ENCODE measurements at places on chromosomes 5 and 9.

DNA sequence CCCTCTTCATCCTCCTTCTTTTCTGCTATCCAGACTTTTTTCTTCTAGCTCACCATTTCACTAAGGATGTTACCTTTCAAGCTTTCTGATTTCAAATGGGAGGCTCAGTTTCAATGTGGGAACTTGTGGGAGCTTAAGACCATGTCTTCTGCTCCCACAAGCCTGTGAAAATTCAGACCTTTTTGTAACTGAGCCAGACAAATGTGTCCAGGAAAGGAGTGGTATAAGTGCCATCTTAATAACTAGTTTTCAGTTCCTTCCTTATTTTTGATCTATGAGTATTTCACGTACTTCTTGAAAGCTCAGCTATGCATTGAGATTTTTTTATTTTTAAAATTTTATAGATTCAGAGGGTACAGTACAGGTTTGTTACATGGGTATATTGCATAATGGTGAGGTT is 4.6 kb upstream of the ERCC6L2 start:
- no peak for DNase-seq

GRCh38 chr9:35085078-35085477 is 5.3 kb upstream of the FANCG start:
- no peak for DNase-seq

- DNase-seq: no peak
These were observed 24.9 kb upstream of the CCDC112 start for GRCh38 chr5:115321309-115321708.

DNA sequence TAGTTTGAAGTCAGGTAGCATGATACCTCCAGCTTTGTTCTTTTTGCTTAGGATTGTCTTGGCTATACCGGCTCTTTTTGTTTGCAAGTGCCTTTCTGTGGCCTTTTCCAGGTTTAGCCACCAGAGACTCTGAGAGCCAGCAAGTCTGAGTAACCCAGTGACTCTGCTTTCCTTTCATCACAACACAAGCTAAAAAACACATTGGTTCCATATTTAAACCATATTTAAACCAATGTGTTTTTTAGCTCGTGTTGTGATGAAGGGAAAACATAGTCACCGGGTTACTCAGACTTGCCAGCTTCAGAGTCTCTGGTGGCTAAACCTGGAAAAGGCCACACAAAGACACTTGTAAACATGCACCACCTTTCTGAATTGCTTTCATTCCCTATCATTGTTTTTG is 493.3 kb downstream of the NTRK2 start:
- DNase-seq: no peak

DNA sequence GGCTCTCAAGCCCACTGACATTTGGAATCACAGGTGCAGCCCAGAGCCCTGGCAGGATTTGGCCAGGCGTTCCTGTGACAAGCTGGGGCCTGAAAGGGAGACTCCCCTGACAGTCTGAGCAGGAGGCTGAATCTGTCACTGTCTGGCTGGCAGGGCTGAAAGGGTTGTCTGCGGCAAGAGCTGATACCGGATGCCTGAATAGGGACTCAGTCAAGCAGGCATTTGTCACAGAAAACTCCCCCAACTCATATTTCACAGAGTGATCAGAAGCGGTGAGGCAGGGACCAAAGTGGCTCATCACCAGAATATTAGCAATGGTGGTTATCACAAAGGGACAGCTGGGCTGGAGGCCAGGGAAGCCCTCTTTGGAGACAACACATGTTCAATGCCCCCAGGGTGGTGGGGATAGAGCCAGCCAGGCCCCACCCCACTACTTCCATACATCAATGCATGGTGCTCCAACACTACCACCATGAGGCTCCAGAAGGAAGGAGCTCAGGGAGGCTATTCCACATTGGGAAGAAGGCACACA is 295.5 kb downstream of the DTWD2 start:
- no peak for DNase-seq

- DNase-seq: no peak
These were observed 60.3 kb downstream of the ZNF354C start for GRCh38 chr5:179120421-179120861.

GRCh38 chr9:5922192-5922591 is 31.5 kb downstream of the MLANA start:
- DNase-seq: no peak

- no peak for DNase-seq
These were observed 570.6 kb downstream of the EFNA5 start for GRCh38 chr5:107100121-107100520.

DNA sequence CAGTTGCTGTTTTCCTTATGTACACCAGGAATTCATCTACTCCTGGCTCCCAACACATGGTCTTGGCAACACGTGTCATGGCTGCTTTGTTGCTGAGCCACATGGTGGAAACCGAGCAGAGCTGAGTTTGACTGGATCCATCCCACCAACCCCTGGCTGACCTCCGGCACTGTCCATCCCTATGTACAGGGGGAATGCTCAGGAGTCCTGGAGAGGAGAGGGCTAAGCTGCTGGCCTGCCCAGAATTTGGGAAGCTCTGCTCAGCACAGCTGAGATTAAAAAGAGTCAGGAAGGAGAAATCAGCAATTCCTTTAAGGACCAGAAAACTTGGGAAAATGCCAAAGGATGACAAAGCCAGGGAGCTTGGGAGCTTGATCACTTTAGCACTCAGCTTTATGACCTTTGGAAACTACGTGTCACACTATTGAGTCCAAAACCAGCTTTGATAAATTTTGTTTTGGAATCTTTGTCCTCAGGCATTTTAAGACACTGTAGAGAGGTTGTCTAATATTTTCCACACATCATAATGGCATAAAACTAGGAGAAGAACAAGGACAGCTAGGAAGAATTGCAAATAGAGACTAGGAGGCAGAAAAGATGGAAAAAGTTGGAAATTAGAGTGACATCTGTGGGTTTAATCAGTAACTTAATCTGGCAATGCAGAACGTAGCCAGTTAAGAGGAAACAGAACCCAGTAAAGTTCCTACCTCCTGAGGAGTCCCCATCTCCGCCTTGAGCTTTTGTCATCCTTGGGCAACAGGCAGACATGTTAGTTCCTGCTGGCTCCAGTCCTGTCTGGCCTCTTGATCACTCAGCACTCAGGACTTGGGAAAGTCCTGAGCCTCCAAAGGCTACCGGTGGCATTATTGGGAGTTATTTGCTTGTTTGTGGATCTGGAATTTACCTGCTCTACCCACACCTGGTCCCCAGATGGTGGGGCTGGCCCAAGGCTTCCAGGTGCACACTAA is 62.5 kb upstream of the PLPP1 start:
- no peak for DNase-seq

DNA sequence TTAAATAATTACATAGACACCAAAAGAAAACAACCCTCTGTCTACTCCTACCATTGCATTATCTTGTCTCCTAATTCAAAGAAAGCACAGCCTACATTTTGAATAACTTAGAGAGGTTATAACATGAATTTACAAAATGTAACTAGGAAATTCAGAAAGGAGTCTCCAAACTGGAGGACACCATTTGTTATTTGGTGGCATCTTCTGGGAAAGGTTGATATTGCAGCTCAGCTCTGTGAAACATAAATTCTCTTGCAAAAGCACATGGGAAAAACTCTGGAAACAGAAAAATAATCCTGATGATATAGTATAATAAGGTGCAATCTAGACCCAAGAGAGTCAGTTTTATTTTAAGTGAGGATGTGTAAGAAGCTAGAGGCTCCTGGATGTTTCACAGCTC is 215.3 kb downstream of the MLLT3 start:
- no peak for DNase-seq

- no peak for DNase-seq
These were observed 17.0 kb upstream of the LCP2 start for GRCh38 chr5:170314541-170315095.

DNA sequence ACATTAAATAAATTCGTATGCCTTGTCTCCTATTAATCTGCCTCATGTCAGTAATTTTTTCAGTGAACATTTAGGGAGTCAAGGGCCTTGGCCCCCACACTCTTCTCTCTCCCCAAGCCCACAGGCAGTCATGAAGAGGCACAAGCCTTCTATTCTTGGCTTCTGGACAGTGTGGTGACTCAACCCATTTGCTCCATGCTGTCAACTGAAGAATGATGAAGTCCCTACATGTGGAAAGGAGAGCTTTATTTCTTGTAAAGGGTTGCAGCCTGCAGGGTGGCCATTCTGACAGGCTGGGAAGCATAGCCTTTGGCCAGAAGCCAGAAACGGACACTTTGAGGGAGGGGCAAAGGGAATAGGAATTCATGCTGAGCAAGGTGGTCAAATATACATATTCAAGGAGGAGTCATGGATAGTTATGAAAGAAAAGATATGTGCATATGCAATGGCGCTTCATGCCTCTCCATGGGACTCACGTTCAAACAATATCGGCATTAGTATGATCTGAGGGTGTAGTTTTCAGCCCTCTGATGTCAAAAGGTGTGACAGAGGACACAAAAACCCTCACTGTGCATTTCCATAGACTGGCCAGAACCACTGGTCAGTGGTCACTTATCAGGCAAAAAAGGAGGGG is 31.3 kb downstream of the ANKRA2 start:
- DNase-seq: no peak

DNA sequence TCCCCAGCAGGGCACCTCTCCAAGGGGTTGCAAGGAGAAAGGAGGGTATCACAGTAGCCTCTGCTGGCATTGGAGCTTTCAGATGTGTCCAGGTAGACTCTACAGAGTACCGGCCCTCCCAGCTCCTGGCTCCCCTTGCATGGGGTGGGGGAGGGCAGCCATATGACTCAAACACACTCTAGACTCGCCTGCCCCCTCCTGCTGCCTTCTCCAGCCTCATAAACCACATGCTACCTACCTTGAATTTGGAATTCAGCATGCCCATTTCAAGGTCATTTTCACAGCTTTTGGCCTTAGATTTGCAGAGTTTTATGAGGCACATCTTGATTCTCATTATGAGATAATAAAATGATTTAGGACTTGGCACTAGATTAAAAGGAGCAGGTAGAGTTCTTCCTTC is 32.8 kb upstream of the SMIM32 start:
- no peak for DNase-seq

DNA sequence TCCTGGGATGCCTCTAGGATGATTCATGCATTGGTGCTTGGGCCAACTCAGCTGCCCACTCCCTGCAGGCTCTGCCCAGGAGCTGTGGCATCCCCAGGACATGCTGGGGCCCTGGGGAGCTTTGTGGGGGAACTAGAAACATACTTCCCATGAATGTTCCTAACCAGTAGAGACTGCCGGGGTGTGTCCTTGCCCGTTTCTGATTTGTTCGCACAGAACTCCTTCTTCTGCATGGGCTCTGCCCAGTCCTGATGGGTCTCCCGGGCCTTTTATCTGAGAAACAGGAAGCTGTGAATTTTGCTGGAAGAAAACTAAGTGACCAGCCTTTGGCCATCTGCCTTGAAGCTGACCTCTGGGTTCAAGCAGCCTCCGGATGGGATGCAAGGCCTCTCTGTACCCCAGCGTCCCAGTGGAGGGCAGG is 71.6 kb upstream of the RNU6ATAC start:
- DNase-seq: no peak

DNA sequence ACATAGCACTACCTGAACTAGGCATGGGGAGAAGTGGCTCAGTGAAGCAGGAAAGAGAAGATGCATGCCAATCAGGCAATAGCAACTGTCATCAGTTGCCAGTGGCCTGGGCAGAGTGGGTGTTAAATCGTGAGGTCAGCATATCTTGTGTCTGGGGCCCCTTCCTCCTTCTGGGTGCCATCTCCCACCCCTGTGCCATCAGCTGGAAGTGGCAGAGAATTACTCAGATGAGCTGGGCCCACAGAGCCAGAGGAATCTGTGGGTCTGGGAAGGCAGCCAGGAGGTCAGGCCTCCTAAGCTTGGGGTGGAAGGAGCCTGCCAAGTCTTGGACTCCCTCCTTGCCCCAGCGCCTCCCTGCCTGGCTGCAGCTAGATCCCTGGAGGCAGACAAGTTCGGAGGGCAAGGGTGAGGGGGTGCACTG is 66.5 kb downstream of the GALNT12 start:
- no peak for DNase-seq

GRCh38 chr9:76136986-76137385 is 246.5 kb downstream of the PCSK5 start:
- DNase-seq: no peak

DNA sequence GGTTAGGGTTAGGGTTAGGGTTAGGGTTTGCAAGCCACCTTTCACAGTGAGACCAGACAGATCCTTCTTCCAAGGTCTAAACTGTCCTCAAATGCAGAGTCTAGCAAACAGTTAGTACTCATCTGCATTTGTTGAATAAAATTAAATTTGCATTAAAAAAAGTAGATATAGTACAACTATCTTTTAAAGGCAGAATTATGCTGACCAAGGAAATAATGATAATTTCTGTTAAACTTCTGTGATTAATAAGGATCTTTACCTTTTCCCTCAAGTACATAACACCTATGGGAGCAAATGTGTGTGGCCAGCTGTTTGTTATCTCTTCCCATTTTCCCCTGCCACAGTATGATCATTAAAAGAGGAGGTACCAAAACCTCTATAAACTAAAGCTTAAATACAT is 19.8 kb downstream of the PUM3 start:
- DNase-seq: no peak

DNA sequence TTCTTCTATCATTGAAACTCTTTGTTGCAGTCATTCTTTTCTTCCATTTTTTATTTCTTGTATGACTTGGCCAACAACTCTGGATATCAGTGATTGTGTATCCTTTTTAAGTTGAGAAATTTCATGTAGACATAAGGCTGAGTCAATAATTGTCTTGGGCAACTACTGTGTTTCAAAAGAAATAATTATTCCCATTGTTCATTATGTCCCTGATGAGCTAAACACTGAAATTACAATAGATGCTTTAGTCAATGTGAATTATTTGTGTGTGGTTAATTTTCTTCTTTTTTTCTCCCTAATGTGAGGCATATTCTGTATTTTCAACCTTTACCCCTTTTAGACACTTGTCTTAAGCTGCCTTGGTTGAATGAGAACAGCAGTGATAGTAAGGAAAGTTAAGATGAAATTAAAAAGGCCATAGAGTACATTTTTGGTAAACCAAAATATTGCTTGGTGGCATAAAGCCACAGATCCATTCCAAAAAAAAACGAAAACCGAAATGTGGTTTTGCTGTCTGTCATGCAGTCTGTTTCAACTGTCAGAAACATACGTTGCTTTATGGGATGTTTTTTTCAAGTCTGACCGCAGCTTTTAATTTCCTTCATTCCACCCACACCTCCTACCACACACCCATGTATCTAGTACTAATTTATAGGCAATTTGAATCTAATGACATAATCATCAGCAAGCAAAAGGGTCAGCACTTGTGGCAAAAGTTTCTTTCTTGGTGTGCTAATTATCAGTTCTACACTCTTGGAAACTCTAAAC is 21.1 kb downstream of the TLE4 start:
- DNase-seq: no peak

DNA sequence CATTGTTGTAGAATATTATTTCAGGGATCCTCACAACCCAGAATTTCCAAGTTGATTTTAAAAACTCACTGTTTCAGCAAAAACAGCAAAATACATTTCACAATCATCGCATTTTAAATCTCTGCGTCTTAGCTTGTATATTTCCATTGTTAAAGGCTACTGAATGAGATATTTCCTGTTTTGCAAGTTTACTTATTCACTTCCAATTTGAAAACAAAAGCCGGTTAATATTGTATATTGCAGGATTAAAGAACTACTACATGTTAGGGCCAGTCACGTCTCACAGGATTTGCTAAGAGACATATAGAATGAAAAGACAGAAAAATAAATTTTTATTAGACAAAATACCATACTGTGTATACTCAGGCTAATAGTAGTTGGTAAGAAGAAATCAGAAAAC is 395.9 kb upstream of the CDH9 start:
- no peak for DNase-seq

GRCh38 chr5:59327191-59327980 is 566.1 kb downstream of the PDE4D start:
- DNase-seq: no peak

- DNase-seq: no peak
These were observed 35.1 kb downstream of the DMXL1 start for GRCh38 chr5:119105971-119106370.

- DNase-seq: no peak
These were observed 243.8 kb downstream of the CEMIP2 start for GRCh38 chr9:71524516-71524915.

All from left renal pelvis (tissue), 4 donors.